HEK293T (cell line): ENCODE measurements at places on chromosomes 4 and X.

GRCh38 chrX:153560000-153560399 lies 38.9 kb downstream of the CCNQ start:
- no peak for DNase-seq

DNA sequence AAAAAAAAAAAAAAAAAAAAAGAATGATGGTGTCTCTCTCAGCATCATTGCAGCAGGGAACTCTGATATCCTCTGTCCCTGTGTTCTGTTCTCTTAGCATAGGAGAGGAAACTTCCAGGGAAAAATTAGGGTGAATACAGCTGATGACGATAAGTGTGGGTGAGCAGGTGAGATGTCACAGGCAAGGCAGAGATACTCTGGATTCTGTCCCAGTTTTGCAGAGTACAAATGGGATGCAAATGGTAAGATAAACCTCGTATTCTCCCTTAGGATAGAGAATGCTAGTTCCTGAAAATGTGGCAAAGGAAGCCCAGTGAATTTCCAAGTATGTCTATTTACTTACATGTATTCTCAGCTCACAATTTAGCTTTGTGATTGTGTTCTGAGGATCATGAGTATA lies 671.6 kb upstream of the BOD1L1 start:
- no peak for DNase-seq

DNA sequence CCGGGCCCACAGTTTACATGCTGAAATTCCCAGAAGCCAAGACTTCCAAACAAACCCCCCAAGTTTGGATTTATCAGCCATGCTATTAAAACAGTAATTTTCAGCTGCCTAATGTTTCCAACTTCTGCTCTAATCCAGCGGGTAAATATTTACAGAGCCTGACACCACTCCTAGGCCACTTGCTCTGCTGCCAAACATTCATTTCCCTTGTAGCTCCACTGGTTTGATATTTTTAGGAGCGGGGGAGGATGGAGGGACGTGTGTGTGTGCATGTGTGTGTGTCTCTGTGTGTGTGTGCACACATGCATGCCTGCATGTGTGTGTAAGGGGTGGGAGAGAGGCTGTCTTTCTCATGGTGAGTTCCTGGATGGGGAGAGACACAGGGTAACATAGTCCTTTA lies 115.7 kb upstream of the PJA1 start:
- no peak for DNase-seq

- no peak for DNase-seq
Measured at GRCh38 chr4:145887241-145887991, 51.2 kb downstream of the ZNF827 start.

DNA sequence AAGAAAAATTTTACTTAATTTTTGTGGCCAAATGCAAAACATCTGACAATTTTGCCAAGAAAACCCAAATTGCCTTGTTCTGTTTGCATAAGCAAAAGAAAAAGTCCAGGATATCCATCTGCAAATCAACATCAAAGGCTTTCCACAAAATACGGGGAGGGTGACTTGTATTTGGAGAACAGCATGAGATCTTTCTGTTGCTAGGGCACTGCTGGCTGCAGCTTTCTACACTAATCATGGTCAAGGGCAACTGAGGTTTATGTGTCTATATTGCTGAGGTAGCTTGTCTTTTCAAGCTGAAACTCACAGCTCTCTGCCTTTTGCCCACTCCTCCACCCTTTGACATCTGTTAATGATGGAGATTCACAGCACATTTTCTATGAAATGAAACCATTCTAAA lies 389.1 kb downstream of the NKX6-1 start:
- DNase-seq, result no peak

DNA sequence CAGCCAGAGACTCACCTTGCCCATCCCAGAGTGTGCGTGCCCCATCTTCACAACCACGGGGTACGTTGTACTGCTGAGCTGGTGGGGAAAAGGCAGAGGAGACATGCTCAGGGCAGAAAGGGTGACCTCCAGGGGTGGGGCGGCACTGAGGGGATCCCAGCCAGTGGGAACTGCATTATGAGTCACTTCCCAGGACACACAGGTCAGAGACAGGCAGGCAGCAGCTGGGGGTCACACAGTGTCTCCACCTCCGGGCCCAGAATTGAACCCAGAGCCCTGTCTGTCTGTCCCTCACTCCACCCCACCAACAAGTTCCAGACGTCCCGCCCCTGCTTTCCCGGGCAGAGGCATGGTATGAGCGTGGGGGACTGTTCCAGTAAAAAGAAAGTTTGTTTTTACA lies 4.8 kb upstream of the TIMP1 start:
- DNase-seq, result peak; percentile 4

DNA sequence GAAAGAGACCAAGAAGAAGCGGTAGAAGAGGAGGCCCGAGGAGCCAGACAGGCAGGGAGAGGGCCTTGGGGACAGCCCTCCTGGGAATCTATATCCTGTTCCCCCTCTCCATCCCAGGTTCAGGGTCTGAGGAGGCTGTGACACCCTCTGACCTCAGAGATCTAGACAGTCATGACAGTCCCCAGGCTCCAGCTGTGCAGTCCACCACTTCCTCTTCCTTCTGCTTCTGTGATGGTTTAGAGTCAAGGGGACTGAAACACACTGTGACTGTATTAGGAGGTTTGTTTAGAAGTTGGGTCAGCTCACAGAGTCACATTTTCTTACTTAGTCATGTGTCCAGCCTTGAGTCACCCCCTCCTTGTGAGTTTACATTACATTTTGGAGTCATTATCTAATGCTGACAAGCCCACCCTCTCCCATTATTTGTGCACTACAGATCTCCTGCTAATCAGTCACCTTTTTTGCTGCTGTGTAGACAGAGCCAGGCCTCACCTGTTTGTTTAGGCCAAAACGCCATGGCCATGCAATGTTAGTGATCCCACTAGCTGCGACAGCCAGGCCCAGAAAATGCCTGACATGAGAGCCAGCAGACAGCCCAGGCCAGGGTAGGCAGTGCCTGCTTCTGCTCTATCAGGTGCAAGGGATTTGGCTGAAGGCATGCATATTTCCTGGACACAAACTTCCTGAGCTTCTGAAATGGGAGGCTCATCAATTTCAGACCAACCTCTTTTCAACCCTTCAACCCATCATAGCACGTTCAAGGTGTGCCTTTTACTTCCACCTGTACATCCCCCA lies 26.0 kb downstream of the MANBA start:
- no peak for DNase-seq

DNA sequence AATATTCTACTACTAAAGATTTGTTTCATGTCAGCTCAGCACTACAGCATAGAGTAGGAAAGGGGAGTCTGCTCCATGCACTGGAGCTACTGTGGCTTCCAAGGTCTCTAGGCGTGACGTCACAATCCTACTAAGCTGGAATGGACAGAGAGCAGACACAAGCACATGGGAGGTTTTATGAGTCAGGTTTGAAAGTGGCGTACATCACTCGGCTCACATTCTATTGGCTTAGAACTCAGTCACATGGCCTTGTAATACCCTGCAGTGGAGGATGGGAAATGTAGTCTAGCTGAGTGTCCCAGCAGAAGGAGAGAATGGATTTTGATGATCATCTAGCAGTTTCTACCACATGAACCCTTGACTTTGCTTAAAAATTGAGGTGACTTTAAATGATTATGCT lies 624.8 kb upstream of the ATOH1 start:
- DNase-seq, result peak; percentile 6

DNA sequence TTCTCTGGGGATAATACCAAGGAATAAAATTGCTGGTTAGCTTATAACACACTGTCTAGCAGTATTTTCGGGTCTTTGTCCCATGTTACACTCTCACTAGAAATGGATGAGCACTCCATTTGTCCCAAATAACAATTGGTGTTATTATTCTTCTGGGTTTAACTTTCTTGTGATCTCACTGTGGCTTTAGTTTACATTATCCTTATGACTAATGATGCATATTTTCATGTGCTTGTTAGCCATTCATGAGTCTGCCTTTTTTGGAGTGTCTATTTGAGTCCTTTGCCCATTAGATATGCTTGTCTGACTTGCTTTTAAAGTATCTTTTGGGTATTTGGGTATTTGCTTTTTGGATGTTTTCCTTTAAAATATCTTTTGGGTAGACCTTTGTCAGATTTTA lies 372.9 kb upstream of the TENM3 start:
- DNase-seq, result no peak

GRCh38 chr4:86894455-86894854 lies 2.2 kb upstream of the C4orf36 start:
- no peak for DNase-seq

GRCh38 chr4:80161413-80162058 lies 35.8 kb upstream of the PRDM8 start:
- DNase-seq, result no peak

GRCh38 chrX:107551546-107551945 lies 76.8 kb upstream of the PRPS1 start:
- DNase-seq, result no peak

GRCh38 chr4:121656269-121656641 lies 40.5 kb downstream of the ANXA5 start:
- peak; percentile 52 for DNase-seq

- DNase-seq, result no peak
Measured at GRCh38 chr4:32840461-32841189, 2120.5 kb downstream of the PCDH7 start.

- DNase-seq, result peak; percentile 19
Measured at GRCh38 chr4:76624241-76624681, 189.2 kb downstream of the SHROOM3 start.

DNA sequence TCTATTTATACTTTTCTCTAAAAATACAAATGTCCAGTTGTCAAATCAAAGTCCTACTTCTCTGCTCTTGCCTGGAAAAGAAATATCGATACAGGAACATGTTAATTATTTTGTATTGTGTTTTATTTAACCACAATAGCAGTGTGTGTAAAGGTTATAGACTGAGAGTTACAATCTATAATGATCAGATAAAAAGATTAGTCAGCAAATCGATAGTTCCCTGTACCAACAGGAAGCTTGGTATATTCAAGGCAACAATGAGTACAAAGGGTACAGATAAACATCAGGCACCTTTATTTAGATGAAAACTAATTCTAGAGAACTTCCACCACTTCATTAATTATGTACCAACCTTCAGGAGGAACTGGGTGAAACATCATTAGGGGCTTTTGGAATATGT lies 469.5 kb downstream of the GBA3 start:
- no peak for DNase-seq

DNA sequence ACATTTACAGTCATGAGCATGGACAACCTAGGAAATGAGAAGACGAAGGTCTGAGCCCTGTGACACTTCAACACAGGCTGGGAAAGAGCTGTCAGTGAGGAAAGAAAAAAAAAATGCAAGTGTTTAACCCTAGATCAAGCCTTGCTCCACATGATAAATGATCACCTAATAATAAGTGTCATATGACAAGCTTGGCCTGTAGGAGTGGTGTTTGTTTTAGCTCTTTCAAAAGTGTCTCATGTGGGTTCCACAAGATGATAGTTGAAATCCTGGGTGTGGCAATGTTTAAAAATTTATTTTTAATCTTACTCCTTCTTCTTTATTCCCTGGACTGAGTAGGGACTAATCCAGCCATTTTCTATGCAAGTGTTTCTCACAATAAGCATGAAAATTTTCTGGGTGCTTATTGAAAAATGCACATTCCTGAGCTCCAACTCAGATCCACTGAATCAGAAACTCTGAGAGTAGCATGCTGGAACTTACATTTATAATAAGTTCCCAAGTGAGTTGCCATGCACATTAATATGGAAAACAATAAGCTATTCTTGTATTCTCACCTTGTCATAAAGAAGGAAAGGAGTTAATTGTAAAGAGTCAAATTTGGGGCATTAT lies 138.3 kb downstream of the AREG start:
- DNase-seq, result no peak

- no peak for DNase-seq
Measured at GRCh38 chr4:174713821-174714220, 115.2 kb downstream of the GLRA3 start.

GRCh38 chrX:11420851-11421250 lies 127.6 kb downstream of the AMELX start:
- DNase-seq, result no peak

DNA sequence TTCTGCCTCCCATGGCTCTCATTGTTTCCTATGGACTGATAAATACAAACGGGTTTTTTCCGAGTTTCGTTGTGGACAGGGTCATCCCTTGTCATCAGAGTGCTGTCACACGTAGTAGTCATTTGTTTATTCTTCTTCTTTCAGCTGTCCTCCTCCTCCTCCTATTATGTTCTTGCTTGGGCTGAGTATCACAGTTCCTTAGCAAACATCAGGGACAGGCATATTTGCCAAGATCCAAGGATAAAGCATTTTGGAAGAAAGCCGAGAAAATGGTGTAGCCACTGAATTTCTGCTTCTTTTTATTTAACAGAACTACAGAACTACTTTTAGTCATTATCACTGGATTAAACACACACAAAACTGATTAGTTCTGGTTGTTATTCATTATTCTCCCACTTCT lies 167.9 kb downstream of the MAML3 start:
- no peak for DNase-seq

GRCh38 chr4:36243355-36244256 lies 708 bp downstream of the ARAP2 start:
- peak; percentile 29 for DNase-seq

GRCh38 chr4:150152766-150153165 lies 74.5 kb downstream of the DCLK2 start:
- DNase-seq, result no peak

DNA sequence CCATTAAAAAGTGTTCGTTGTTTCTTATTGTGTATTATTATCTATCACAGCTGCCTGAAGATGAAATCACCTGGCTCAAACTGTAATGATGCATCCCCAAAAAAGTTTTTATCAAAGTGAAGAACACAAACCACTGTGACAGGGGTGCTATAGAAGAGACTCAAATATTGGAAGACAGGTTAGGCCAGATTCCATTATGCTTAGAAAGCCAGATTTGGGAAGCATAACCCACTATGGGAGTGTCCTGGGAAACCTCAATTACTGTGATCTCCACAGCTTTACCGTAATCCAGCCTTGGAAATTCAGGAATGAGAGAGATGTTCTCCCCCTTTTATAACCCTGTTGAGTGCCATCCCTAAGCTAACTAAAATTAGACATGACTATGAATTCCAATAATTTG lies 114.2 kb downstream of the NWD2 start:
- DNase-seq, result no peak

GRCh38 chr4:680928-681645 lies 6.7 kb downstream of the MYL5 start:
- DNase-seq, result peak; percentile 68

- DNase-seq, result peak; percentile 31
Measured at GRCh38 chrX:105210258-105210657, 10.2 kb downstream of the TEX13A start.
